ENCODE measurements at places on chromosomes 2 and 18.

- DNase-seq = no peak
Observed at GRCh38 chr2:209536363-209536762, 112.5 kb downstream of the MAP2 start.

DNA sequence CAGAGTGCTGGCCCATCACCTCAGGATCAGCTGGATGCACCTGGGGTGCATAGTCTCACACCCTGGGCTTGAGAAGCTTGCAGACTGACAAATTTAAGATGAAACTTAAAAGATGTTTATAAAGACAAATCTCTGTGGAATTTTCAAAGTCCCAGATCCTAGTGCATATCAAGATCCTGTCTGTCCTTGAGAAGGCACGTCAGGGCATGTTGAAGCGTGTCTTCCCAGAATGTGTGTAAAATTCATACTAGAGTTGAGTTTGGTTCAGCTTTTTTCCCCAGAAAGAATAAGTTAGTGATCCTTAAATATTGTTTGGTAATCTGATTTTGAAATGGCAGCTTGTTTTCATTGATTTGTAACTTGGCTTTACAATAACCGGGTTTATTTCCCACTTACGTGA is 27.5 kb downstream of the INSIG2 start:
- DNase-seq = no peak

DNA sequence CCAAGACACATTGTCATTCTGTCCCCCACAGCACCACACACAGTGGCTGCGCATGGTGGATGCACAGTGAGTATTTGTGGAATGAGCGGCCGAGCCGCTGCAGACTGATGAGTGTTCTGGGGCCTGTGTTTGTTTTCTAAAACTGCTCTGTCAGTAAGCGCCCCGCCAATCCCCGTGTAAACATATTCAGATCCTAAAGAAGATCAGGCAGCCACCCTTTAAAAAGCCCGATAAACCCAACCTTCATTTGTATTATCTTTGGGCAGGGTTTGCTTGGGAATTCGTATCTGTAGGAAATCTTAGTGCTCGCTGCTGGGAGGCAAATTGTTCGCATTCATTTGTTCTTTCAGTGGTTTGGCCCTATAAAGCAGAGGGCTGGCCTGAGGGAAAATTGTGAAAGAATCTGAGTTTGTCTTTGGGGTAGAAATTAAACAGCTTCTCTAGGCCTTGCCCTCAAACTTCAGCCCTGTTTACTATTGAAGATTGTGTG is 68.6 kb downstream of the TGOLN2 start:
- DNase-seq = no peak

- no peak for DNase-seq
Observed at GRCh38 chr2:16357188-16357587, 308.4 kb downstream of the CYRIA start.

DNA sequence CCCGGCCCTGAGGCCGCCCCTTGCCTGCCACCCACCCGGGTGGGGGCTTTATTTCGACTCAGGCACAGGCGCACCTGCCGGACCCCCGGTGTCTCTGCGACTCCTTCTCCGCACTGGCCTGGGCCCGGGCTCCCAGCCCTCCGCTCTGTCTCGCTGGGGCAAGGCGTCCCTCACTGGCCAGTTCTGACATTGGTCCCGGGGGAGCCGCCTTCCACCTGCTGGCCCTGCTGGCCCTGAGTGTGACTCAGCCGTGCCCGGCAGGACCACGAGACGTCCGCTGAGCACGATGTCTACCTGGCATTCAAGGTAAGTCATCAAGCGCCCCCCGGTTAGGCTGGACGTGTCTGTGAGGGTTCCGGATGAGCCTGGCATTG is 131.5 kb upstream of the CTDP1 start:
- no peak for DNase-seq

DNA sequence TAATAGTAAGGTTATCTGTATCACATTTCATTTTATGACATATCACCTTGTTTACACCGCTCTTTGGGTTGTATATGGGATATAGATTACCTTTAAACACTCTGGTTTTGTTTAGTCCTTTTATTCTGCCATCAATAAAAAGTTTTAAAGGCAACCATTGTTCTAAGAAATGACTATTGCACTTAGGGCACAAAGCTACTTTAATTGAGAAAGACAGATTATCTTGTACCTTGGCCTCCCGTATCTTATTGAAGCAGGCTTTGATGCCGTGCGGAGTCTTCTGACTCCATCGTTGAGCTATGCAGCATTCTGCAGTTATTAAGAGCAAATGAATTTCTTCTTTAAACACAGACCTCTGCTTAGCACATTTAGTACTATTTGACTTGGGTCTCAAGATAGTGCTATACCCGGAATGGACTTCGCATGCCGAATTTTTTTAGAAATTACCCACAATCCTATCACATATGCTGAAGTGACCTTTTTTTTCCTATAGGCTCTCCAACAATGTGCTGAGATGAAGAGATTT is 16.7 kb downstream of the PKDCC start:
- DNase-seq = no peak

DNA sequence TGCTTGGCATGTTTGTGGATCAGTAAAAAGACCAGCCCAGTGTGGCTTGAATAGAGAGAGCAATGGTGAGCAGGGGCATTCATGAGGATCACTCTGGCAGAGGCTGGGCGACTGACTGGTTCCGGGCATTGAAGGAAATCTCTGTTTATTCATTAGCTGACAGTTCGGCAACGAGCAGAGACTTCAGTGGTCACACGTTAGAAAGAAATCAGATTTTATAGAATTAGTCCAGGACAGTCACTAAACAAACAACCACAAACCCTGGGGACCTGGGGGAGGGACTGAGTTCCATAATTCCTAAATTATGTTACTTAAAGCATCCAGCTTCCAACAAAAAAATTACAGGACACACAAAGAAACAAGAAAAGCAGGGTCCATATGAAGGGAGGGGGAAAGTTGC is 72.5 kb downstream of the NOL10 start:
- DNase-seq = no peak

DNA sequence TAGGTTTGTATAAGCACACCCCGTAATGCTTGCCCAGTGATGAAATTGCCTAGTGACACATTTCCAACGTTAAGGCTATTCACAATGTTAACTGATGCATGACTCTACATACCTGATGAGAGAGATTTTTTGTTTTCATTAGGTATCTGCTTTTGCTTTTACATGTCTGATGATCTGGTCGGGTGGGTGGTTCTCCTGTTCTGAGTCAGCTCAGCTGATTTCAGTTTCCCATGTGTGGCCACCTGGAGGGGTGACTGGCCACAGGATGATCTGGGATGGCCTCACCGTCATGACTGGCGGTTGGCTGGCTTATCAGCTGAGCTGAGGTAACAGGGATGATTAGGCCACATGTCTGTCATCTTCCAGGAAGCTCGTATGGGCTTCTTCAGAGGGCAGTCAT is 33.8 kb upstream of the ACYP2 start:
- peak; percentile 44 for DNase-seq

- DNase-seq = no peak
Observed at GRCh38 chr2:120952318-120952717, 216.7 kb downstream of the GLI2 start.

- DNase-seq = peak; percentile 57
Observed at GRCh38 chr18:57075716-57076400, 71.0 kb upstream of the BOD1L2 start.

DNA sequence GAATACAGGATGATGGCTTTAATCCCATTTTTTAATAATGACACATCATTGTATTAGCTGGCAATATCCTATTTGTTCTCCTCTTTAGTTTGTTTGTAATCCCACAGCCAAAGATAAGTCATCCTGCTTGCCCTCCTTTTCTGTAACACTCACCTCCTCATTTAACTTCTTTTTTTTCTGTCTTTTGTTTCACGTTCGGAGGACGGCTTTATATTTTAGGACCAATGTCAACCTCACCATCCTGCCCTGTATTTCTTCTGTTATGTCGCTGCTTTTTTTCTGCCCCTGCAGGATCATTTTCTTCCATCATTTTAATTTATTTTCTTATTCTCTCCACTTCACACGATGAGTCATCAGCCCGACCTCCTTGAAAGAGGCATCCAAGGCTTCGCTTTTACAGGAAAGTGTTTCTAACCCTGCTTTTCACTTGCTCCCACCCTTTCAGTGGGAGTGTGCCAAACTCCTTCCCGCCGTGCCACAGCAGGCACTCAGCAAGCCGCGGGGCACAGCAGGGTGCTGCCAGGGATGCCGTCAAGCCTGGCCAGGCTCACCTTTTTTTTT is 11.4 kb downstream of the RAB31 start:
- DNase-seq = peak; percentile 96

GRCh38 chr2:238003234-238004031 is 36.6 kb downstream of the UBE2F start:
- DNase-seq = no peak

DNA sequence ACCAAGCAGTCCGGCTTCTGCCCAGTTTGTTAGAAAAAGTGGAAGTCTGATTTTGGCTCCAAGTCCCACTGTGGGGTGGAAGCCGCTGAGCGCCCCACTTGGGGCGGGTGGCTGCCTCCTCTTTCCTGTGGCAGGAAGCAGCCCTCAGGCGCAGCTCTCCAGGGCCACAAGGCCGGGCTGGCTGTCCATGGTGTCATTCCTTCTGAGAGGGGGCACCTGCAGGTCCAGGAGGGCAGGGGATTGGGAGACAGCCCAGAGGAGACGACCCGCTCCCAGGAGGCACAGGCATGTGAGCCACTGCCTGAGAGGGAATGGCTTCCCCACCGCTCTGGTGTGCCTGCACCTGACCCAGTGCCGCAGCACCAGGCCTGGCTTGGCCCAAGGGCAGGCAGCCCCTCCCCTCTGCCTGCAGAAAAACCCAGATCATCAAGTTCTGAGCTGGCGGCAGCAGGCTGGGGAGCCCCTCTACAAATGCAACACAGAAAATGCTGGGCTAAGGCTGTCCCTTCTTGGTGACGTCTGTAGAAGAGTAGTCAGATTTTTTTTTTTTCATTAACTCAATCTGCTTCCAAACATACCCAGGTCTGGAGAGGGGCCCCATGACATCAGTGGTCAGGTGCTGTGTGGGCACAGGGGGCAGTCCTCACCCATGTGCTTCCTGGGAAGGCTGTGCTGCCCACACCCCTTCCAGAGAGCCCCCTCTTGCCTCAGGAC is 38.4 kb downstream of the HS6ST1 start:
- no peak for DNase-seq

- no peak for DNase-seq
Observed at GRCh38 chr2:71281950-71282349, 49.6 kb upstream of the ZNF638 start.

GRCh38 chr2:95531254-95531771 is 46.8 kb upstream of the TRIM43B start:
- DNase-seq = no peak

GRCh38 chr2:193627187-193627926 is 1432.6 kb upstream of the TMEFF2 start:
- DNase-seq = no peak

DNA sequence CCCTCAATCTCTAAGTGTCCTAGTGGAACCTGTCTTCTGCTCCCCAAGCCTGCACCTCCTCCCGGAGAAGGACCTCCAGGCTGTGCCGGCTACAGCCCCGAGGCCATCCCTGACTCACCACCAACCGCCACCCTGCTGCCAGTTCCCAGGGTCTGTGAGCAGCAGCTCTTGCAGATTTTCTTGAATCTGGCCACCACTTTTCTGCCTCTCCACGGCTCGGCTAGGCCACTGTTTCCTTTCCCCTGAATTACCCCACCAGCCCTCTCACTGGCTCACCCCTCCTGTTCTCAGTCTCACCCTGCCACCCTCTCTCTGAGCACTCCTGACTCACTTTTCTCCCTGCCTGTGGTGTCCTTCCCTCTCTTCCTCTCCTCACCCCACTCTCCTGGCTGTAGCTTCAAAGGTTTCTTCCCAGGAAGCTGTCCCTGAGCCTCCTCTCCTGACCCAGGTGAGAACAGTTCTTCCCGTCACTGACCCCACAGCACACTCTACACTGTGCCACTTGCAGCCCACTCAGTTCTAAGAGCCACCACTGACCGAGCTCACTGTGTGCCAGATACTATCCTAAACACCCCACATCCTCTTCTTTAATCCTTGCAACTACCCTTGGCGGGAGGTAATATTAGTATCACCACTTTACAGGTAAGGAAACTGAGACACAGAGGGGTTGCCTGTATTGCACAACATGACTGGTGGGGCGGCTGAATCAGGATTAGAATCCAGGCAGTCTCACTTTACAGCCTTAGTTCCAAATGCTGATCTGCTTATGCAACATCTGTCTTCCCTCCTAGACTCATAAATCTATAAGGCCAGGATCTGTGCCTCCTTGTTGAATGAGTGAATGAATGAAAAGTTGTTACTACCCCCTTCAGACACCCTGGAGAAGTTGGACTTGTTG is 111.6 kb downstream of the SMAD7 start:
- DNase-seq = peak; percentile 60

- no peak for DNase-seq
Observed at GRCh38 chr2:119808516-119809147, 48.9 kb downstream of the PTPN4 start.

DNA sequence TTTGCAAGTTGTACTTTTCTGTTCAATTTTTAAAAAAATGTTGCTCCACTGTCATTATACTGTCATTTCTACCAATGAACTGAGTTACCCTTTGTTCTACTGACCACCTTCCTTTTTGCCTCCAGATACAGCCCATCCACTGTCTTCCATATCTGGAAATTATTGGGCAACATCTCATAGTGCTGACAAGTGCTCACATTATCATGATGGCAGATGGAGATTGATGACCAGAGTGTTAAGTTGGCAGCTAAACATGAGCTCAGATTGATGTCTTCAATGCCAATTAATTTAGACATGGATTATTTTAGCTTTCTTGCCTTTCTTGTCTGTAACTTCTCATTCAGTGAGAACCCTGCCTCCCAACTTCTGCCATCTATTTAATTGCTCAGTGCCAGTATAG is 76.6 kb downstream of the KIAA1328 start:
- DNase-seq = no peak

DNA sequence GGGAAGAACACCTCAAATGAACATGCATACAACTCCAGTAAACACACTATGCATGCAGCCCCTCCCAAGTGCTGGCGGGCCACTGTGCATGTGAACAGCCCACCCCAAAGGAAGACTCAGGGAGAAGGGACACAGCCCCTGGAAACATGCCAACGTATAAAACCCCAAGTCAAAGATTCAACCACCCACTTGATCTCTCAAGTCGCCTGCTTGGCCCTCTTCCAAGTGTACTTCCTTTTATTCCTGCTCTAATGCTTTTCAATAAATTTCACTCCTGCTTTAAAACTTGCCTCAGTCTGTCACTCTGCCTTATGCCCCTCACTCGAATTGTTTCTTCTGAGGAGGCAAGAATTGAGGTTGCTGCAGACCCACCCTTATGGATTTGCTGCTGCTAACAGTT is 139.1 kb downstream of the C1D start:
- peak; percentile 65 for DNase-seq

DNA sequence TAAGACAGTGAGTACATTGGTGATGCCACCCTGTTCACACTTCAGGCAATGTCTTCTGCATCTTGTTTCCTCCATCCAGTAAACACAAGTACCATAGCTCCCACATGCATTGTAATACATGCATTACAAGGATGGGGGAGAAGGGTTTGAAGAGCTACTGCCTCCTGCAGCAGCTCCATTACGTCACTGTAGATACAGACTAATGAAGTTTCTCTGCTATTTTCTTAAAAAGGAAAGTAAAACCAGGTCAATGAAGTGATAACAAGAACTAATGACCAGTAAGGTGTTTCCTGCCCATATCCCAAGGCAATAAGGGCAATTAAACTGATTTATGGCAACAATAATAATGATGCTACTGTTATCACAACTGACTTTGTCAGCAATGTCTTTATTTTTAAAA is 18.2 kb upstream of the BBS5 start:
- DNase-seq = no peak

GRCh38 chr2:185373229-185373628 is 365.4 kb upstream of the FSIP2 start:
- DNase-seq = no peak

- DNase-seq = no peak
Observed at GRCh38 chr2:216478151-216478550, 20.5 kb upstream of the RPL37A start.

- no peak for DNase-seq
Observed at GRCh38 chr2:41994233-41994637, 53.6 kb upstream of the PKDCC start.
